ENCODE measurements at places on chromosomes 3 and 15. TPM values are rescaled to one million over a fixed set of nuclear protein-coding genes. Genes with fewer than 3 reads are reported as not detected.

Gene STXBP5L
- not detected for total RNA-seq

Gene TF
- under 0.01 TPM for total RNA-seq

Gene SERINC4
- not detected for total RNA-seq

Gene ISLR
- total RNA-seq = 89.9 TPM

Gene IMPG2
- total RNA-seq = not detected

Gene TEX55
- not detected for total RNA-seq

Gene CD200
- 42.0 TPM for total RNA-seq
